ENCODE measurements at places on chromosomes 13 and 19. TPM values are rescaled to one million over a fixed set of nuclear protein-coding genes. Genes with fewer than 3 reads are reported as not detected.

Gene MAB21L1
- 0.85 TPM for total RNA-seq

Gene ELOF1
- total RNA-seq: 32.5 TPM

Gene SLC25A42
- 14.4 TPM for total RNA-seq

- H3K27me3 ChIP-seq: no peaks in the 10 kb centered on the region
- H3K36me3 ChIP-seq: no peaks in the 10 kb centered on the region
- DNase-seq: no peak
- H3K27ac ChIP-seq: no peak overlapping the region
- H3K4me1 ChIP-seq: no peaks in the 10 kb centered on the region
Measured at GRCh38 chr13:67390462-67391086, 160.4 kb upstream of the PCDH9 start.

DNA sequence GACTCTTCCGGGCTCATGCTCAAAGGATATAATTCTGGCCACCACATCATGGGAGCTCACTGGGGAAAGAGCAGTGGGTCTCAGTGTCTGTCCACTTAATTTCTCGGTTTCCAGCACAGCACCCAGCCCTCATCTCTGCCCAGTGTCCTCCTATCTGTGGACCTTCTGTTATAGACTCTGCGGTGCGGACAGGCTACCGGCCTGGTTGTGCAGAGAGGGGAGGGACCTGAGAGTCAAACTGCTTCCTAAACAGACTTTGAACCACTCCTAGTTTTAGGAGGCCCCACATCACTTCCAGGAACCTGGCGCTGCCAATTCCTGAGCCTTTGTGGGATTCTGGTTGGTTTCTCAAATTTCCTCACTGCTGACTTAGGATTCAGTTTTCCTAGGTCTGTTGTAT, 59.8 kb upstream of the MED4 start:
- H3K4me3 ChIP-seq: no peak overlapping the region
- H3K4me1 ChIP-seq: peaks cover 5% of the 10 kb centered on the region

Gene FARSA
- total RNA-seq: 36.4 TPM

DNA sequence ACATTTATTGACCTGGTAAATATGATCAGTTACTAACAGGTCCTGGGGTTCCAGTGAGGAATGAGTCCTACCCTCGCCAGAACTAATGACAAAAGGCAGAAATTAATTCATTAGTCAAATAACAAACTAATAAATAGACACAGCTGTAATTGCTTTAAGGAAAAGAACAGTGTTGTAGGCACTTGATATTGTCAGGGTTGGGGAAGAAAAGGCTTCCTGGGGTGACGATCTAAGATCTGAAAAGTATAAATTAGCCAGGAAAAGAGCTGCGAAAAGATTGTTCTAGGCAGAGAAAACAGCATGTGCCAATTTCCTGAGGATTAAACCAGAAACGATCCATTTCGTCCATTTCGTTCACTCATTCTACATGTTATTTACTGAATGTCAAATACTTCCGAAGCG, 670 bp upstream of the CHAF1A start:
- H3K4me1 ChIP-seq: no peaks in the 10 kb centered on the region
- no peaks in the 10 kb centered on the region for H3K36me3 ChIP-seq
- H3K27me3 ChIP-seq: no peaks in the 10 kb centered on the region
- DNase-seq: no peak

GRCh38 chr19:53871454-53871853, 3.8 kb downstream of the MYADM start:
- DNase-seq: no peak
- no peaks in the 10 kb centered on the region for H3K27me3 ChIP-seq
- no peak overlapping the region for H3K4me3 ChIP-seq
- no peak overlapping the region for H3K27ac ChIP-seq
